ENCODE measurements at places on chromosomes 3 and 15.

DNA sequence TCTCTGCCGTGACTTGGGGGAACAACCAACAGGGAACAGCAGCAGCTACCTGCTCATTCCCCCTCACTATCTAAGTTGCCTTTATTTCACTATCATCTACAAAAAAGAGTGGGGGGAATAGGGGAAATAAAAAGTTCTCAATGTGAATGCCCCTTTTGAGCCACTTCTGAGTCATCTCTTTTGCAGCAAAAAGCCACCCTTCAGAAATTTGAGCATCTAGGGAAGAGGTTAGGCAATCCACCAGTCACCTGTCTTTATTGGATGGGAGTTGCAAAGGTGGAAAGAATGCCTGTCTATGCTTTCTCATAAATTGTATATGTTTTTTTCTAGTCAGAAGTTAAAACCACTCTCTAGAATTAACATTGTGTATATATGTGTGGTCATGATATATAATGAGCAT, 41.1 kb downstream of the GPD1L start:
- DNase-seq, result no peak

- DNase-seq, result no peak
These were observed 85.1 kb downstream of the PDCD6IP start for GRCh38 chr3:33883538-33883950.

DNA sequence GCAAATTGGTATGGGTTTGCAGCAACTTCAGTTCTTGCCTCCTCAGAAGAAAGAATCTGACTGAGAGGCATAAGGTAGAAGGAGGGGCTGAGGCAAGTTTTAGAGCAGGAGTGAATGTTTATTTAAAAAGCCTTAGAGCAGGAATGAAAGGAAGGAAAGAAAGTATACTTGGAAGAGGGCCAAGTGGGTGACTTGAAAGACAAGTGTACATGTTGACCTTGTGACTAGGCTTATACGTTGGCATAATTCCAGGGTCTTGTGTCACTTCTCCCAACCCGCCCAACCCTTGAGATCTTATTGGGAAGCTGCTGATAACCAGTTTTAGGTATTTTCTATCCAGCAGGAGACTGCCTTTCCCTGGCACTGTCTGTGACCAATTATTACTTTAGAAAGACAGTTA, 436.9 kb upstream of the ZNF717 start:
- no peak for DNase-seq

DNA sequence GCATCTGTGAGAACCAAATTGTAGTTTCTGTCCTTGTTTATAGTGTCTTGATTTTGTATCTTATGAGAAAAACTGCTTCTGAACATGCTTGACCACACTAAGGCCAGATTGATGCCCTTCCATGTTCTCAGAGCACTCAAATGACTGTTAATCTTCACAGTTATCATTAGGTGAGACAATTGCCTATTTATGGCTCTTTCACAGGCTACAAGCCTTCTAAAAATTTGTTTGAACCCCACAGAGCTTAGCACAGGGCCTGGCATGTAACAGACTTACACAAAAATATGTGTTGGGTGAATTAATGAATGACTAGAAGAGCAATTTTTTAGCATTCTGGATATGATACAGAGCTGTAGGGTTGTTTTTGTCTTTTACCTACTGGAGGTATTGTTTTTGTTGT, 43.1 kb downstream of the BTLA start:
- DNase-seq, result no peak

DNA sequence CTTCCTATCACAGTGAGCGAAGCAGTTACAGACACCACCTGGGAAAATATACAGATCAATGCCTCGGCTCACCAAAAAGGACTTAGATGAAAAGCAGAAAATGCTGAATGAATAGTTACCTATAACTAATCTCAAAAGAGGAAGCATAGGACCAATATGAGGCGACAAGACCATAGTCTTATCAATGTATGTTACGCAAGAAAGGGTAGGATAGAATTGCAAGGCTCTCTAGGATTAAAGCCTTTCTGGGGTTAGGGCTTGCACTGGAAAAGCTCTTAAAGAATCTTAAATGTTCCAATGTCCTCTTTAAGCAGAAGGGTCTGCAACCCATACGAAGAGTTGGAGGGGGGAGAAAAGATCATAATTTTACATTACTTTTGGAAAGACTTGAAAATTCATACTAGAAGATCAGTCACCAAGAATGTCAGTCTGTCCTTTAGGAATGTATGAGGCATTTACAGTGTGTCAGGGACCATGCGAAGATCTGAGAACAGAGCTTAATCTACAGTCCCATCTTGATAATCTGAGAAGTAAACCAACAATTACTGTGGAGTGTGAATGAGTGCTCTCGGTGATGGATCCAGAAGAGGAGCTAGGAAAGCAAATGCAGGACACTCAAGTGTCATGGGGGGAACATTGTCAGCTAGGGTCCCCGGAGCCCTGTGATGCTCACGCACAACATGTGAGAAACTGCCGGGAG, 185.9 kb downstream of the GREM1 start:
- DNase-seq, result peak; percentile 79

GRCh38 chr3:160402221-160403027, 3.0 kb downstream of the SMC4 start:
- DNase-seq, result no peak

DNA sequence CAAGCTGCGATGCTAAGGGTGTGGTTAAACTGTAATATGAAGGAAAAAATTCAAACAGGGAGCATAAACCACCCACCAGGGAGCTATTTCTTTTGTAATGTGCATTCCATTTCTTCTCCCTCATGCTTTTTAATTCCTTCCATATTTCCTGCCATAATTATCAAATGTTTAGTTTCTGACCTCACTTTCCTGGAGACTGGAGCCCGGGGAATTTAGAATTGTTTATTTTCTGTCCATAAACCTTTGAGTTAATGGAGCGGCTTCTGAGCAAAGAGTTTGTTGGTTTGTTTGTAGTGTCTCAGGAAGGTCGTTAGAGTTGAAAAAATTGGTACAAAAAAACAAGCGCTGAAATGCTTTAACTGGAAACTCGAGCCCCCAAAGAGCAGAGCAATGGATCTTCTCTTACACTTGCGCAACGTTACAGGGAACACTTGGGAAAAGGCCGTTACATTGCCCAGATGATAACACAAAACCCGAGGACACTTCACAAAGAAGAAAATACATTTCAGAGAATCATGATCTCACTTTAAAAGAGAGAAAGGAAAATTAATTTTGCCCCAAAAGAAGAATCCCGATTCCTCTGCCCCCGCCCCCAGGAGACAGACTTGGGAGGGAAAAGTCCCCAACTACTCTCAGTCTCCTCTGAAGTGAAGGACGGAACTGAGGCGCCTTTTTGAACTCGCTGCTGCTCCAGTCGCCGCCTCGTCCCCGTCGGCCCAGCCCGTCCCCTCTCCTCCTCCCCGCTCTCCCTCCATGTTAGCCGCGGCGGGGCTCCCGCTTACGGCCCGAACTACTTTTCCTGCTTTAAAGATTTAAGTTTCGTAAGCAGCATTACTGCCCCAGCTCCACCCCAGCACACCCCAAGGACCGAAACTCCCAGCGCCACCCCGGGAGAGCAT, 842 bp downstream of the FSTL1 start:
- peak; percentile 61 for DNase-seq

DNA sequence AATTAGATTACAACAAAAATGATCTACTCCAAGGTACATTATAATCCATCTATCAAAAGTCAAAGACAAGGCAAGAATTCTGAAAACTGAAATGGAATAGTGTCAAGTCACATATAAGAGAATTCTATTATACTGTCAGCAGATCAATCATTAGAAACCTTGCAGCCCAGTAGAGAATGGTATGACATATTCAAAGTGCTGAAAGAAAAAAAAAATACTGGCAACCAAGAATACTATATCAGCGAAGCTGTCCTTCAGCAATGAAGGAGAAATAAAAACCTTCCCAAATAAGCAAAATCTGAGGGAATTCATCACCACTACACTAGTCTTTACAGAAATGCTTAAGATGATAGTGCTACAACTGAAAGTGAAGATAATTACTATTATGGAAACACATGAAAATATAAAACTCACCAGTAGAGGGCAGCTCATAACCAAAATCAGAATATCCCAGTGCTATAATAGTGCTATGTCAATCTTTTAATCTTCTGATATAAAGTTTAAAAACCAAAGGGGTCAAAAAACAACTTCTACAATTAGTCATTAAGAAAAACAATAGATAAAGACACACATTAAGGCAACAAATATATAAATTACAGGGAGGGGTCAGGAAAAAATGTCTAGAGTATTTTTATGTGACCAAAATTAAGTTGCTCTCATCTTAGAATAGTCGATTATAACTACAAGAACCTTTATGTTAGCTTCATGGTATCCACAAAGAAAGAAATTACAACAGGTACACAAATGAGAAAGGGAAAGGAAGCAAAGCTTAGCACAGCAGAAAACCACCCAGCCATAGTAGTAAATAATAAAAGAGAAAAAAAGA, 190.7 kb upstream of the CNTN6 start:
- DNase-seq, result no peak

DNA sequence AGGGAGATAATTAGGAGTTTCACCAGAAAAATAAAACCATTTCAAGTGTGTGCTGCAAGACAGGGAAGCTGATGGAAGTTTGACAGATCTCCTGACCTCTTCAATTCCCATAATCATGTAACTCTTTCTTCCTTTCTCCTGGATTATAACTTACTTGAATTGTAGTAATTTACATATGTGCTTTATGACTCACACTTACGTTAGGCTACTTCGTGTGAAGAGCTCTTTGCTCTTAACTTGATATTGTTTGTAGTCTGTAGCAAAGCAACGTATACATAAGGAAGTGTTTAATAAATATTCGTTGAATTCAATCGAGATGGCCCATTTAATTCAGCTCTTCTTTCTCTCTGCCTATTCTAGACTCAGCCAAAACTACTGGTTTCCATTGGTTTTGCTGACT, 23.5 kb downstream of the ROBO2 start:
- no peak for DNase-seq

GRCh38 chr3:184448321-184449160, 68.7 kb downstream of the CHRD start:
- peak; percentile 76 for DNase-seq
